ENCODE measurements at places on chromosomes 3 and 15.

GRCh38 chr15:72342385-72342784 lies 22.4 kb upstream of the CELF6 start:
- no peak for DNase-seq

GRCh38 chr15:84961114-84961452 lies 20.6 kb upstream of the PDE8A start:
- peak; percentile 84 for DNase-seq

DNA sequence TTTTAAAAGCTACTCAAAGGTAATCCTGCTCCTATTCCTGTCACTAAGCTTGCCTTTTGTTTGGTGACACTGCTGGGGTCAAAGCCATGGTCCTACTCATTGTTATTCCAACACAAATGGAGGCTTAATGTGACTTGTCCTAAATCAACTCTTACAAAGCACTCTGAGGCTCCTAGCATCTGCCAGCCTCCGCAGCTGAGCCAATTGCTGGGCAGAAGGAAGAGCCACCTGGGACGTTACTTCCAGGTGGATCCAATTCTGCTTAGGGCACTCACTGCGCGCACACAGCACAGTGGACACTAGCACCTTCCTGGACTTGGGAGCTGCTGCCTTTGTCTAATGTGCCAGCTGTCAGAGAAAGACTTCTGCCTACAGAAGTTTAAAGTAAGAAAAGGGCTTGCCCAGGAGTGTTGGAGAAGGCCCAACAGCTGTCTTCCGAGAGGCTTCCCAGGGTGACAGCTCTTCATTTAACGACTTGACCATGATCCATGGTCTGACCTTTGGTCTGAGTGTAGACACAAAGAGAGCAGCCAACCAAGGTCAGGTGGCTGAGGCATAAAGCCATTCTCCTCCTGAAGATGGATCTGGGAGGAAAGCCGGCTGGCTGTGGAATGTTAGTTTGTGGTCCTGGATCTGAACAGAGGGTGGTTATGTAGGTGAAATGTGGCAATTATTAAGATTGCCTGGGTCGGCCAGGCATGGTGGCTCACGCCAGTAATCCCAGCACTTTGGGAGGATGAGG lies 102.2 kb downstream of the AQP9 start:
- DNase-seq: no peak

GRCh38 chr3:176927706-176928581 lies 269.3 kb downstream of the TBL1XR1 start:
- DNase-seq: no peak

DNA sequence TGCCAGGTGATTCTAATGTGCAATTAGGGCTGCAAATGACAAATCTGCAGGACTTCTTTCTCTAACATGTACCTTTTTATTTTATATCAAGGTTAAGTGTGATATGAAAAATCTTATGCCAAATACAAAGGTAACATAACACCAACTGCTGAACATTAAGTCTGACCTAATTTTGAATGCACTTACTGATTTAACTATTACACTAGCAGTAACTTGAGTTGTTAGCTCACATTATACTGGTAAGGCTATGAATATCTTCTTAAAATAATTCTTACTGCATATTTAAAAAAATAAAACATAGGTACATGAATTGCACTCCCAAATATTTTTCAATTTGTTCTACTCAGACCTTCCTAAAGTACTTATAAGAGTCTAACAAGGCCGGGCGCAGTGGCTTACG lies 259.2 kb downstream of the CD47 start:
- DNase-seq: no peak

- DNase-seq: no peak
Observed at GRCh38 chr15:101060576-101061551, 141.7 kb downstream of the LRRK1 start.

GRCh38 chr3:98551754-98552153 lies 20.0 kb downstream of the GPR15 start:
- no peak for DNase-seq

DNA sequence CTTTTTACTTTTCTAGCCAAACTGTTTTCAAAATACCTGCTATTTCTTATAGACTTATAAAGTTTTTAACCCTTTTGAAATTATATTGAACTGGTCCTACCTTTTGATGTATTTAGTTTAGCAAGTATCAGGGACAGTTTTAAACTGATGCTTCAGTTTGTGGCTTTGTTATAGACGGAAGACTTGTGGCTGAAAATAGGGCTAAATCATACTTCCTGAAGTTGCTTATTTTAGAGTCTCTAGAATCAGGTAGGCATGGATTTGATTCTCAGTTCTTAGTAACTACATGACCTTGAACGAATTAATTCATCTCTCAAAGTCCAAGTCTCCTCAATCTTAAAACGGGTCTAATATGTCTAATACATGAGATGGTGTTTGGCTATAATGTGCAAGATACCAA lies 322.8 kb downstream of the RAP2B start:
- no peak for DNase-seq

DNA sequence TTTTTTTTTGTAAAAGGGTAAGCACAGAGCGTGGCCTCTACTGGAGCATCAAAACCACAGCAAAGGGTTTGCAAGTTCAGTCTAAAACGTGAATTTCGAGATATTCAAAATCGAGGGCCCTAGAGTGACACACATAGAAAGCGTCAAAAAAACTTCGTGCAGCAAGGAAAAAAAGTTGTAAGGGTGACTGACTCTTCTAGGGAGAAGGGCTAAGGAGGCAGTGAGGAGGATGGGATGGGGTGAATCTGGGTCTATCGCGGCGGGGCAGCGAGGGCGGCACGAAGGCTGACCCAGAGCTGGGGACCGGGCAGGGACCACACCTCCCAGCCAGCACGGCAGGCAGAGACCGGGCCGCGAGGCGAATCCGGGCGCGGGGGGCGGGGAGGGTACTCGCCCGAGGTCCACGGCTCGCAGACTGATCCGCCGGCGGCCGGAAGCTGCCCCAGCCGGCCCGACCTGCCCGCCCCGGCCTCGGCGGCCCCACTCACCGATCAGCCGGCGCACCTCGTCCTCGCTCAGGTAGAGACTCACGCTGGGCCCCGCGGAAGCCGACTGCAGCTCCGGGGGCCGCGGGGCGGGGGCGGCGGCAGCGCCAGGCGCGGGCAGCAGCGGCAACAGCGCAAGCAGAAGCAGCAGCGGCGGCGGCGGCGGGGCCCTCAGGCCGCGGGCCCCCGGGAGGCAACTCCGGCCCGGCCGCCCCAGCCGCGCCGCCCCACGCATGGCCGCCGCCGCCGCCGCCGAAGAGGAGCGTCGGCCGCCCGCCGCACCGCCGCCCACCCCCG lies 533 bp downstream of the RYK start:
- peak; percentile 41 for DNase-seq

- DNase-seq: no peak
Observed at GRCh38 chr3:75985432-75985831, 200.1 kb upstream of the ZNF717 start.

- DNase-seq: no peak
Observed at GRCh38 chr3:87949189-87949878, 109.5 kb downstream of the CGGBP1 start.

DNA sequence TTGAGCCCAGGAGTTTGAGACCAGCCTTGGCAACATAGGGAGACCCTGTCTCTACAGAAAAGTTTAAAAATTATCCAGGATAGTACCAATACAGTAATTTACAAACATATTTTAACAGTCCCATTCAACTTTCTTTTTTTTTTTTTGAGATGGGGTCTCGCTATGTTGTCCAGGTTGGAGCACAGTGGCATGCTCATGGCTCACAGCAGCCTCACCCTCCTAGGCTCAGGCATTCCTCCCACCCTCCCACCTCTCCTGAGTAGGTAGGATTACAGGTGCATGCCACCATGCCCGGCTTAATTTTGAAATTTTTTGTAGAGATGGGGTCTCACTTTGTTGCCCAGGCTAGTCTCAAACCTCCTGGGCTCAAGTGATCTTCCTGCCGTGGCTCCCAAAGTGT lies 12.5 kb upstream of the MAP6D1 start:
- DNase-seq: no peak

- peak; percentile 68 for DNase-seq
Observed at GRCh38 chr3:157447026-157447694, 10.5 kb downstream of the PTX3 start.

DNA sequence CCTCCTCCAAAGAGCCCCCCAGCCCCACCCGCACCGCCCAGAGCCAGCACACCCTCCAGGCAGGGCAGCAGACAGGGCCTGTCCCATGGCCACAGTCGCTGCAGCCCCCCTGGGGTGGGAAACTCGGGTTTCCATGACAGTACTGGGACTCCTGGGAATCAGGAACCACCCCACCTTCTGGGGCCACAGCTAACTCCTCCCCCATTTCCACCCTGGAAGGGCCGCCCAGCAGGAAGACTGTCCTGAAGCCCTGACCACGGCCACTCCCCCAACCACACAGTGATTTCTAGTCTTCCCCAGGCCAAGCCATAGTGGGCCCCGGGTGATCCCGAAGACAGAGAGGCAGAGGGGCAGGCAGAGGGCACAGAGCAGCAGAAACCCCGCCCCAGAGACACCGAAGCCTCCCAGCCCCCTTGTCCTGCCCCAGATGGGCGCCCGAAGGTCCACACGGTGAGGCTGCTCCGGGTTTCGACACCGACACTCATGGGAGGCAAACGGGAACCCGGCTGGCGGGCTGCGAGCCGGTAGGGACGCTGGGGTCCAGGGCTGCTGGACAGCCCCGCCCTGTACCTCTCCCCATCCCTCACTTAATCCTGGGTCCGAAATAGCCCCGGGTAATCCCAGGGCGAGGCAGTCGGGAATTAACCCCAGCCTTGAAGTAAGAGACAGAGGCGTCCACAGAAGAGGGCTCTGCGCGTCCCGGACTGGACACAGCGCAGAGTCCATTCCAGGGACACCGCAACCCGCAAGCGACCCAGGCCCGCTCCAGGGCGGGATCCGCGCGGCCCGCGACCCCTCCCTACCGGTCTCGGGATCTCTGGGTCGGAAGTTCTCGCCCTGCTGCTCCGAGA lies 138.4 kb downstream of the NUP210 start:
- DNase-seq: no peak

GRCh38 chr3:100209948-100210771 lies 50.6 kb upstream of the TBC1D23 start:
- no peak for DNase-seq

- DNase-seq: peak; percentile 56
Observed at GRCh38 chr15:88878720-88879184, 16.6 kb downstream of the HAPLN3 start.

DNA sequence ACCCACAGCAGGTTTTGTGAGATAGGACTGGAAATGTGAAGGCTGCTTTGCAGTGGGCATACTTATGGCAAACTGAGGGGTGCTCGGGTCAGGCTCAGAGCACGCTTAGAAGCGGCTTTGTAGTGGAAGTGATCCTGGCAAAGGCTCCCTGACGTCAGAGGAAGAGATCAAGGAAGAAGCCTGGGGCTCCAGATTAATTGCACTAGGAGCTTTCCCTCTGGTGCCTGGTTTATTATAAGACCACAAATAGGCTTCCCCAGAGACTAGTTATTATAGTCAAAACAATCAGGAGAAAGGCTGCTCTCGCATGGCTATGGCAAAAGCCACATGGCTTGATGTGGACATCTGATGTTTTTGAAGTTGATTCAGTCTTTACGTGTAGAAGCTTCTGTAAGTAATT lies 515.1 kb downstream of the GABRG3 start:
- DNase-seq: peak; percentile 47

DNA sequence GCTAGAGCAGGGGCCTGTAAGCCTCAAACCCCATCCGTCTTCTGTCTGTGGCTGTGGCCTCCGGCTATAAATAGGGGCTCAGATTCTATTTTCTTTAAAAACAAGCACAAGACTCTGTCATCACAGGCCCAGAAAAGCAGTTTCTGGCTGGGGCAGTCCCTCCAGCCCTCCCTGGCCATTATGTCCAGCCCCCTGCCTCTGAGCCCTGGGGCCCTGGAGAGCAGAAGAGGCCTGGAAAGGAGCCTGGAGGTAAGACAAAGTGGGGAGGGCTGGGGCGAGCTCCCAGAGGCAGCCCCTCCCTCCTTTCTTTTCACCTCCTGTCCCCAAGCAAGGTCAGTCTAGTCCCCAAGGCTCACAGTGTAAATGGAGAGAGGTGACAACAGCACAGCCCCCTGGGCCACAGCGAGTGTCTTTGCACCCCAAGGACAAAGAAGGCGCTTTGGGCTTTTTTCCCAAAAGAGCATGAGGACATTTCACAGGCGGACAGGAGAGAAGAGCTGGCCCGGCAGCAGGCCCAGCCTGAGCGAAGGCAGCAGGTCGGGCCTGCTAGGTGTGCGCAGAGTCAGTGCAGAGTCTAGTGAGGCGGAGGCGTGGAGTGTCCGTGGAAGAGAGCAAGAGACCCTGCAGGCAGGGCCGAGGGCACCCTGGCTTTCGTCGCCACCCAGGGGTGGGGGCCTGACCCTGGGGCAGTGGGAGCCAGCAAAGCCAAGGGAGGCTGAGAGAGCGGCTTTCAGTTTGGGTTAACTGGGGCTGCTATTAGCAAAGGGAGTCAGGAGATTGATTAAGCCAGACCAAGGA lies 188.3 kb downstream of the TBC1D2B start:
- DNase-seq: no peak

- no peak for DNase-seq
Observed at GRCh38 chr15:76994001-76994400, 925 bp upstream of the PSTPIP1 start.

- DNase-seq: no peak
Observed at GRCh38 chr3:115100806-115101205, 46.3 kb downstream of the ZBTB20 start.

- DNase-seq: no peak
Observed at GRCh38 chr3:365268-365667, 168.7 kb downstream of the CHL1 start.

DNA sequence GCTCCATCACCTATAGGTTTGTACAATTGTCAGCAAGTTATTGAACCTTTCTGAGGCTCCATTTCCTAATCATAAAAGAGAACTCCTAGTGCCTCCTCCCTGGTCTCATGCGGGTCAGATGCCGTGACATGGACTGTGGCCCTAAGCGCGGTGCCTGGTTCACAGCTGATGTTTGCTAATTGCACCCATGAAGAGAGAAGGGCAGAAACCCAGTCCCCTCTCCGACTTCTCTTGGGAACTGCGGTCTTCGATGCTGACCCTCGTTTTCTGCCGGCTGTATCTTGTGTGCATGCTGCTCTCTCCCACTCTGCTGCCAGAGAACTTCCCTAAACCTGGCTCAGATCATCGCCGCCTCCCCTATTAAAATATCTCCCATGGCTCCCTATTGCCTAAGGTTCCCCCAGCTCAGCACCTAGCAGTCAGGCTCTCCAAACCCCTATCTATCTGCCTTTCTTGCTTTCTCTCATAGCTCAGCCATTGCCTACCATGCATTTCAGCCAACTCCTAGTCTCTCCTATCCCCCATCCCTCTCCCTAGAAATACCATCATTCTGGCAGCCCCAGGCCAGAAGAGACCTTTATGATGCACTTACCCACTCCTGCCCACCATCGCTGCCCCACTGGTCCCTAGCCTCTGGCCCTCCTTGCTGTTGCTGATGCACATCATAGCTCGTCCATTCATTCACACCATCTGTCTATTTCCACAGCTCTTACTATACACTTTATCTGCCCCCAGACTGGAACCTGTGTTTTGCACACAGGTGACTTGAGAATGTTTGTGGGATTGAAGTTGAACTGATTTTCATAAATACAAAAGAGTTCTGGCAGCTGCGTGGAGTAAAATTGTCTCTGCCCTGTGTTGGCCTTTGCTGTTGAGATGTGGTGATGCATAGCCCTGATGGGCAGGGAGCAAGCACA lies 6.6 kb downstream of the ISG20 start:
- DNase-seq: no peak

GRCh38 chr3:41933154-41933676 lies 28.7 kb downstream of the ULK4 start:
- DNase-seq: peak; percentile 81

GRCh38 chr3:130906374-130906995 lies 12.6 kb downstream of the ATP2C1 start:
- peak; percentile 45 for DNase-seq
